Cerebellar cortex (tissue), 1 donor: ENCODE measurements at places on chromosomes 1 and 21.

GRCh38 chr1:70358921-70359564, 4.5 kb upstream of the ANKRD13C start:
- no peak for DNase-seq

DNA sequence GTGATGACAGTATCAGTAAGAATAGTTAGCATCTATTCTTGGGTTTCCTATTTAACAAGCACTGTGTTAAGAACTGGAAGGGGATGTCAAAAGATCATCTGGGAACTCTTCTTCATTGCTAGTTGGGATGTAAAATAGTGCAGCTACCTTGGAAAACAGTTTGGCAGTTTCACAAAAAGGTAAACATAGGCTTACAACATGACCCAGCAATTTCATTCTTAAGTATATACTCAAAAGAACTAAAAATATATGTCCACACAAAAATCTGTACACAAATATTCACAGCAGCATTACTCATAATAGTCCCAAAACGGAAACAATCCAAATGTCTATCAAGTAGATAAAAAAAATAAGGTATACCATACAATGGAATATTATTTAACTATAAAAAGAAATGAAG, 45.7 kb downstream of the DIPK1A start:
- DNase-seq = no peak

- no peak for DNase-seq
Observed at GRCh38 chr1:18977428-18977827, 21.0 kb upstream of the IFFO2 start.

DNA sequence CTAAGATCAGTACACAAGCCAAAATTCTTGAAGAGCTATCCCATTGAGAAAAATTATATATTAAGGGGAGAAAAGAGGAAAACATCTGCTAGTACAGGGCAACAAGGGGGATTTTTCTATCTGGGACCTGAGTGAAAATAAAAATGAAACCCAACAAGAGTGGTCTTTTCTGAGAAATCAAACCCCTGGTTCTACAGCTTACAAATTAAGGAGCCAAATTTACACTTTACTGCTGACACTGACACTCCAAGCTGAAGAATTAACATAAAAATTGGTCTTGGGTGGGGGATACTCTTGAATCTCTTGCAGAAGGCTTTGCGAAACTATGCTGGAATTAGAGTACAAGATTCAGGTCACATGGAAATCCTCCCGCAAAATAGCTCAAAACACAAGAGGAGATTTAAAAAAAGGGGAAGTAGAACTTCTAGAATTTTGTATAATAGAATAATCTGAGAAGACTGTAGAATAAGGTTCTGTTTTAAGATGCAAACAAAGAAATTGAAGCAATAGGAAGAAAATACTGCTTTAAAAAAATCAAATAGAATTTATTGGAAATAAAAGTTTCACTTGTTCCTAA, 32.1 kb upstream of the HSPA13 start:
- DNase-seq = no peak

DNA sequence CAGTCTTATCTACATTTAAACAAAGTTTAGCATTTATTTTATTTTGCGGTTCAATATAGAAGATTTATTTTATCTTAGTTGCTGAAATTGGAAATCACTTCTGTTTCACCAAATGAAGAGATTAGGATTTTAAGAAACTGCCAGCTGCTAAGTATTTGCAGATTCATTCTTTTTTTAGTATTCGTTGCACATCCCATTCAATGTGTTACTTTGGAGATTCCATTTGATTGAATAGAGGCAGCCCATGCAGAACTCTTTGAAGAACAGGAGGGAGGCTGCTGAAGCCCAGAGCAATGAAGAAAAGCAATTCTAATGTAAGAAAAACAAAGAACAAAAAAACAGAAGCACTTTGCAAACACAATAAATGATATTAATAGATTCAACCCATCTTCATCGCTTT, 38.6 kb upstream of the IL12RB2 start:
- DNase-seq = no peak

GRCh38 chr1:60891281-60891680, 191.1 kb upstream of the NFIA start:
- DNase-seq = no peak

DNA sequence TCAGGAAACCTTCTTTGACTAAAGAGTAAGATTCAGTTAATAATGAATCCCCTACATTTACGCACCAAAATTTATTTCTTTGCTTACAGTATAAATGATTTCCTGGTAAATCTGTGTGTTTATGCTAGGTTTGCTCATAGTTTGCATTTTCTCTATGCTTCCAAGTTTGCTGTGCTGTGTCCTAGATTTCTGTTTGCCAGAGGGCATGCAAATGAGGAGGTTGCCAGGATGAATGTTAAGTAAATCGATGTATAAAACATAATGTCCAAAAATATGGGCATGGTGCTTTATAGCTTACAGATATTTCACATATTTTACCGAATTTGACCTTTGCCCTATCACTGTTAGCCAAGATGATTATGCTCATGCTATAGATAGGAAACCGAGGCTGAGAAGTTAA, 63.8 kb downstream of the TBX19 start:
- DNase-seq = peak; percentile 9

DNA sequence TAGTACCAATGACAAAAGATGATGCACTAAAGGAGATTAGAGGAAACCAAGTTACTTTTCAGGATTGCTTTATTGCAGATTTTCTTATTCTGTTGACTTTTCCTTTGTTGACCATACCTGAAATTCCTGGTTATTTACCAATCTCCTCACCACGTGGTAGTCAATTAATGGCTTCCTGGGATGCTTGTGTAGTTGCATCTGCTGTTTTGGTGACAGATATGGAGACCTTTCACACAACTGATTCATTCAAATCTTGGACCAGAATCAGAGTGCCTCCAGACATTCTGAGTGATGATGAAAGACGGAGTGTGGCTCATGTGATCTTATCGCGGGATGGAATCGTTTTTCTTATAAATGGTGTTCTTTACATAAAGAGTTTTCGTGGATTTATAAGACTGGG, 91.3 kb downstream of the CATSPERE start:
- DNase-seq = no peak

DNA sequence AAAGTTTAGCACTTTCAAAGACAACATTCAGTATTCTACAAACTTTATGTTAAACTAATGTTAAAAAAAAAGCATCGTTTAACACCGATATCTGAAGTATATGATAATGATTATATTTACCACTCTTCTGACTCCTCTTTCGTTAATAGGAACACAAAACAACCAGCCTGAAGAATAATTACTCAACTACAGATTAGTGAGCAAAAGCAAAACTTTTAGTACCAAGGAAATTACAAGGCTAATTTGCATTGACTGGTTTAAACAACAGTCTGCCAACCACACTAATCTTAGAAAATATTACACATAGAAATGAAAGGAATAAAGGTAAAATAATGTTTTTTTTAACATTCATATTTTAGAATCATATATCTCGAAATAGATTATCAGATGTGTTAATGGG, 500.7 kb downstream of the LMO4 start:
- no peak for DNase-seq

DNA sequence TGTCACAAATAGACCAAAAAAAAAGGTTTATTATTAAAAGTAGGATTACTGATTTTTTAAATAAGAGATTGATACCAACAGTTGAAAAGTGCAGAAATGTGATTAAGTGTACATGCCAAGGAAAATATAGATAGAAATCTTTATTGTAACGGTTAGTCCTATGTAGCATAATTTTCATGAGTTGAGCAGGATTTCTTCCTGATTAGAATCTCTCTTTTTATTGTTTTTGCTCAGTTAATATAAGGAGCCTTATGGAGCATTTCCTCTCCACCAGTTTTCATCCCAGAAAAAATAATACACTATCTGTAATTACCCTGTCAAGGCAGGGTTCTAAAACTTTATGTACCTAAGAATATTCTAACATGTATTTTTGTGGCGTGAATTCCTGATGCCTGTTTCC, 23.4 kb downstream of the CAPZA1 start:
- DNase-seq = no peak

GRCh38 chr1:174150499-174150898, 8.8 kb upstream of the RABGAP1L start:
- no peak for DNase-seq

DNA sequence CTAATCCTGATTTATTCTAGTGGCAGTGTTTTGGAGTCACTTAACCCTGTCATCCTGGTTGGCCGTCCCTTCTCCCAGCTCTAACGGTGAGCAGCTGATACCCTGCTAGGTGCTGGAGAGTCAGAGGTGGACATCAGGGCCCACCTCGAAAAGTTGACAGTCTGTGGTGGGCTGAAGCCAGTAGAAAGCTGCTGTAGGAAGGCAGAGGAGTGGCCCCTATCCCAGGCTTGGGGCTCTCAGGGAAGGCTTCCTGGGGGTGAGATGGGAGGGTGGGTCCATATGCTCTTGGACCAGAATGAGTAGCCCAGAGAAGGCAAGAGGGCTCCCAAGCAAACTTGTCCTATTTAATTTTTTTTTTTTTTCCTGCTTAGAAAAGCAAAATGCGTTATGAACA, 475 bp upstream of the RPL5 start:
- DNase-seq = no peak

- DNase-seq = no peak
Observed at GRCh38 chr1:208536212-208536611, 292.0 kb upstream of the PLXNA2 start.

DNA sequence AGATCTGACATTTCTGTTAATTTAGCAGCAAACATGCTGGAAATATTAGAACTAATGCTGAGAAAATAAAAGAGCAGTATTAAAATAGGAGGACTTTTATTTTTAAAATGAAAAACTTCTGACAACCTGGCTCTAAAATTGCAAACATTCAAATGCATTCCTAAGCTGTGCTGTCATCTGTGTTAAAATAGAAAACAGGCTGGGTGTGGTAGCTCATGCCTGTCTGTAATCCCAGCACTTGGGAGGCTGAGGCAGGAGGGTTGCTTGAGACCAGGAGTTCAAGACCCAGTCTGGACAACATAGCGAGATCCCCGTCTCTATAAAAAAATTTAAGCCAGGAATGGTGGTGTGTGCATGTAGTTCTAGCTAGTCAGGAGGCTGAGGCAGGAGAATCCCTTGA, 44.6 kb downstream of the MIGA1 start:
- no peak for DNase-seq

GRCh38 chr1:242184955-242185354, 186.1 kb upstream of the MAP1LC3C start:
- peak; percentile 52 for DNase-seq

DNA sequence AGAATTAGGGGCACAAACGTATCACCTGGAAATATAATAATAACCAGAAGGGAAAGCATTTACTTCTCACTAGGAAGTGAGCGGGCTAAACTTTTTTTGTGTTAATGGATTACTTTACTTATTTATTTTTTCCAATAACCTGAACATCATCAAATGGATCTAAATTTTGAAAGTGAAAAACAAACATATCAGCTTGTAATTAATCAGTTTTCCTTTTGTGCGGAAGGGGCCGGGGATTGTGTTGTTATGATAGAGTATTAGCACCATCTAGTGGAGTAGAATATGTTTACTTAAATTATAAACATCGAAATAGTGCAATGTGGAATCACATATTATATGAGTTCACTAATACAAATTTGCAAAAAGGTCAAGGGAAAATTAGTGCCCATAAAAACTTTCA, 9.0 kb downstream of the CFH start:
- DNase-seq = peak; percentile 21

DNA sequence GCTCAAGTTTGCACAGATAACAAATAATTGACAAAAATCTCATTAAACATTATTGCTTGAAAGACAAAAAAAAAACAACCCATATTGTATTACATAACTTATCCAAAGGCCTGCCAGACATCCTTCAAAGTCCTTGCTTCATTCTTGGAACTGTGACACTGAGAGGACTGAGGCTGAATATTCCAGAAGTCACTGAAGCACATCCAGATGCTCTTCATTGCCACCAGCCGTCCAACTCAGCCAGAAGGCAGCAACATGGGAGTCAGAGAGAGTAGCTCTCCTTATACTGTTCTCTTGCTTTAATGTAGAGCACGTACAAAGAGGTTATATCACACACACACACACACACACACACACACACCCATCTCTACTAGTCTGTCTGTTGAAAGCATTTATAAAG, 755.0 kb downstream of the LTN1 start:
- DNase-seq = no peak

DNA sequence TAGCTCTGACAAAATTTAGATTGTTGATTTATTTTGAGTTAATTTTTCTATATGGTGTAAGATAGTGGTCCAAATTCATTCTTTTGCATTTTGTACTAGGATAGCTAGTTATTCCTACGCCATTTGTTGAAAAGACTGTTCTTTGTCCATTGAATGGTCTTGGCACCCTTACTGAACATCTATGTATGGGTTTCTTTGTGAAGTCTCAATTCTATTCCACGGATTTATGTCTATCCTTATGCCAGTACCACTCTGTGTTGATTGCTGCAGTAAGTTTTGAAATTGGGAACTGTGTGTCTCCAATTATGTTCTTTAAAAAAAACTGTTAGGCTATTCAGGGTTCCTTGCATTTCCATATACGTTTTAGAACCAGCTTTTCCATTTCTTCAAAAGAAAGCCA, 145.7 kb downstream of the ZNF644 start:
- no peak for DNase-seq

DNA sequence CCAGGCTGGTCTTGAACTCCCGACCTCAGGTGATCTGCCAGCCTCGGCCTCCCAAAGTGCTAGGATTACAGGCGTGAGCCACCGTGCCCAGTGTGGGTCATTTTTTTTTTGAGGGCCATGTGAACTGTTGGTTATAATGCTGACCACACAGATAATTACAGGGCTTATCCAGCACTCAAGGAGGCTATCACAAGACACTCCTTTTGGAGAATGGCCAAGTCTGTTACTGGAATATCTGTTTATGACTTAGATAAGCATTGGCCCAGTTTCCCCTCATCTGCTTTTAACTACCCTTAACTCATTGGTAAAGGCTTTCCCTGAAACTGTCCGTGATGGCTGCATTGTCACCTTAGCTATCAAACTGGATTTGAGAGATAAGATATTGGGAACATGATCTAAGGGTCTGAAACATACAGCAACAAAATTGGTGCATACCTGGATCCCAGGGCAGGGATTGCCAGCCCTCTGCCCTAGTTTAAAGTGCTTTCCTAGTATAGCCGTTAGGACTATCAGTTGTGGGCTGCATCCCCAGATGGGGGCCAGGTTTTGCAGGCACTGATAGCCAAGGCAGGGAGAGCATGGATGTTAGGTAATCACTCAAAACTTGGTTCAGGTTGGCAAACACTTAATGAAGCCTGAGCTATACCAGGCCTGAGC, 15.6 kb downstream of the SZT2 start:
- DNase-seq = no peak
